IMR-90 (cell line): ENCODE measurements at places on chromosomes 4 and X. TPM values are rescaled to one million over a fixed set of nuclear protein-coding genes. Genes with fewer than 3 reads are reported as not detected.

RPA4 gene
- 1.9 and 2.5 TPM in 2 replicates for total RNA-seq

GPC3 gene
- total RNA-seq: not detected in 2 replicates

TMEM154 gene
- total RNA-seq: 0.18 and 0.28 TPM in 2 replicates

EGFL6 gene
- total RNA-seq: not detected in 2 replicates

- DNase-seq: no peak
Observed at GRCh38 chr4:97582890-97583289, 560.4 kb downstream of the STPG2 start.

- no peak for DNase-seq
Observed at GRCh38 chr4:185535612-185536410, 504 bp upstream of the PDLIM3 start.

GRCh38 chr4:66647476-66647875, 897.8 kb downstream of the CENPC start:
- no peak for DNase-seq
